T-helper 9 cell (primary cell): ENCODE measurements at places on chromosomes 12 and 14.

GRCh38 chr14:35292770-35293561, 784 bp downstream of the PSMA6 start:
- no peak for DNase-seq

GRCh38 chr14:96627386-96627785, 125.2 kb downstream of the PAPOLA start:
- no peak for DNase-seq

- no peak for DNase-seq
Measured at GRCh38 chr14:104505085-104506074, 74.2 kb upstream of the C14orf180 start.

DNA sequence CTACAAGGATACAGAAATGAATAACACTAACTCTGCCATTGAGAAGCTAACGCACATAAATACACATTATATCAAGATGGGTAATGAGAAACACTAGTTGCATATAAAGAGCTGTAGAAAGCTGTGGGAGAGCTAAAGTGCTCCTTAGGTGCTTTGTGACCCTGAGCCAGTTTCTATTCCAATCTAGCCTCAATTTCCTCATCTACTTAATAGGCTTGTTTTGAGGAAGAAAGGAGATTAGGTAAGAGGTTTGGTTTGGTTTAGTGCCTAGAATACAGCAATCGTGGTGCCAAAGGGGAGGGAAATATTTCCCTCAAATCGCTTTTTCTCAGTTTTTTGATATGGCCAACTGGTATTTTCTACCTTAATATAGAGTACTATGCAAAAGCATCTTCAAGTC, 994 bp downstream of the SRP54 start:
- no peak for DNase-seq

GRCh38 chr12:115755061-115755724, 522.3 kb downstream of the MED13L start:
- no peak for DNase-seq

- DNase-seq: no peak
Measured at GRCh38 chr12:3534511-3534910, 43.5 kb downstream of the PRMT8 start.

DNA sequence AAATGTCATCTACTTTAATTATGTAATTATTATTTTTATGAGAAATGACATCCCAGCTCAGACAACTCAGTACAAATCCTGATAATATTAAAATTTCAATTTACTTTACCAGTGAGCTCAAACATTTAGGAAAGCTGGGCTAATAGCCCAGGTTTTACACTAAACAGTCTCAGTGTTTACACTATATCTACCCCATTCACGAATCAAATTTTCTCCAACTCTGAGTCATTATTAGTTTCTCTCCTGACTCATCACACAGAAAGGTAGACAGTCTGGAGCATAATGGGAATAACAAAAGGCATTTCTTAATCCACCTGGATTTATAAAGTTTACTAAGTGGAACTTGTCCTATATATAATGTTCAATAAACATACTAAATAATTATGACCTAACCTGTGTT, 5.7 kb downstream of the PAWR start:
- DNase-seq: no peak

DNA sequence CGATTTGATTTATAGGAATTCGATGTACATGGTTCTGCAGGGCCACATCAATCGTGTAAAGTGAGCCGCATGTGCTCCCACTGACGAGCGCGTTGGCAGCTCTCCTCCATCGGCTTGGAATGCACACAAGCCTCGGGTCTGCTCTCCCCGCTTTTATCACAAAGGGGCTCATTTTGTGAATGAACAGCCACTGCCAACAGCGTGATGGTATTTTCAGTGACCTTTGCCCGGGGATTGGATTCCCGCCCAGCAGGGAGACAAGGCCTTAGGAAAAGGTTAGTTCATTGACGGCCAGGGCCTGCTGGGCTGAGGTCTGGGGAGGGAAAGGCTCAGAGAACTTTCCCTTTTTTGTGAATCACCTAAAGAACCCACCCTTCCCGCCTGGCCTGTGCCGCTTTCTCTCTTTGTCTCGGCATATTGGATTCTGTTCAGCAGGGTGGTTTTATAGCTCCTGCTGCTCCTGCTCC, 232.1 kb downstream of the MSRB3 start:
- DNase-seq: no peak

- no peak for DNase-seq
Measured at GRCh38 chr12:45973526-45973925, 16.8 kb downstream of the SCAF11 start.

GRCh38 chr12:62400135-62400534, 66.5 kb upstream of the MON2 start:
- DNase-seq: no peak

DNA sequence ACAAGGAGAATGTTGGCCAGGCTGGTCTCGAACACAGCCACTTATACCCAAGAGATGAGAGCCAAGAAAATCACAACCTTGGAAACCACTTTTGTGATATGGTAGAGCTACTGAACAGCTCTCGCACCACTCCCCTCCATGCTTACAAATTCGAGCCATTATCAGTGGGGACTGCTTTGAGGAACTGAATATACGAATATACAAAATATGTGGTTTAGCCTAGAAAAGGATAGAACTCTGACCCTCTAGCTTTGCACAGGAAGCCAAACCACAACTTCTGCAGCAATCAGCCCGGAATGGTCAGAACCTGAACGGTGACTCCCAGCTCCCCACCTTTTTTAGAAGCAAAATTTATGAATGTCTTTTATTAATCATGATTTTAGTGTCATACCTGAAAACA, 129.8 kb upstream of the TMEM132C start:
- DNase-seq: no peak

DNA sequence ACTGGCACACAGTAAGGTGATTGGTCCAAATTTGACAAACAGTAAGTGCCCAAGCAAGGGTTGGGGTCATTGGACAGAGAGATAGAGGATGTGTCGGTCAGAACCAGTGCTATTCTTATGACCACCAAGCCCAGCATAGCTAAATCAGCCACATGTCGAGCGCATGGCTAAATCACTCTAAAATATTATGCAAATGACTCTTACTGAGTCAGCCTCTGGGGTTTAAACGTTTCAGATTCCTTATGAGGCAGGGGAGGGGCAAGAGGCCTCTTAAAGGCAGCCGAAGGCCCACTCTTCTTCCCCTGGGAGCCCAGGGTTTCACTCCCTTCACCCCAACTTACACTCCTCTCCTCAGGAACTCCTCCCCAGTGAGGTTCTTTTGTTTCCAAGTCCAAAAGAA, 603 bp upstream of the ENDOU start:
- no peak for DNase-seq

GRCh38 chr12:115160271-115161128, 476.5 kb upstream of the TBX3 start:
- no peak for DNase-seq

DNA sequence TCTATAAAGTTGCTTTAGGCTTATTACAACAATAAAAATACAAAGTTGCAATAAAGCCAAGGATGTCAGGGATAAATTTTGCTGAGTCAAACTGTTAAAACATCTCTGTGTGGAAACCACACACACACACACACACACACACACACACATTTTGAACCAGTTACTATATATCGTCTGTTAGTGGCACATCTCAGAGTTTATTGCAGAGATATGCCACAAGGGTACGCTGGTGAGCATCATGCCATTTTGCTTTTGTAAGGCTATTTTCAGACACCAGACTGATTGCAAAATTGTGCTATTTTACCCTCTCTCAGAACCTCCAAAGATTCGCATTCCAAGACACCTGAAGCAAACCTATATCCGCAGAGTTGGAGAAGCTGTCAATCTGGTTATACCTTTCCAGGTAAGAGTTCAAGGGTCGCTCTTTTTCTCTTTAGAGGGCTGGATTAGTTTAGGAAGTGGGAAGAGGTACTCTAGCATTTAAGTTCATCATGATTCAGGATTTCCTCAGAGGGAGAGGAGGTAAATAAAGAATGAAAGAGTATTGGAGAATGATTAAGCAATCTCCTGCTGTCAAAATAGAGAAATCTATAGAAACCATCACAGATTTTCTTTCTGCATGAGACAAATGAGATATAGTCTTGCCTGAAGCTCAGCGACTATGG, 27.3 kb upstream of the CHPT1 start:
- no peak for DNase-seq

DNA sequence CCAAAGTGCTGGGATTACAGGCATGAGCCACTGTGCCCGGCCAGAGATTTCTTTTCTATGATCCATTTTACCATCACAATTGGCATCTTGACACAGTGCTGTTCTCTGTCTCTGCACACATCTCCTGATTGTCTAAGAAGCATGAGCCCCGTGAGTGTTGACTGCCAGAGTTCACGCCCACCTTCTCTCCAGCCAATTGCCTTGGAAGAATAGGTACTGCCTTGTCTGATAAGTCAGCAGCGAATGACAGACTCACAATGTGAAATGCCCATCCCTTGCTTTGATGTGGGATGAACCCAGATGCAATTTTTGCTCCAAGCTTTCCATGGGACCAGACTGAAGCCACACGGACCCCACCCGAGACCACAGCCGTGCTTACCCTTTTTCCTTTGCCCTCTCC, 19.3 kb downstream of the EIF5 start:
- DNase-seq: no peak

GRCh38 chr12:6953442-6954315, 2.5 kb downstream of the PTPN6 start:
- peak; percentile 66 for DNase-seq

GRCh38 chr12:10131111-10131690, 1.2 kb upstream of the CLEC7A start:
- DNase-seq: no peak

- DNase-seq: no peak
Measured at GRCh38 chr14:21506557-21506956, 4.6 kb downstream of the METTL3 start.

DNA sequence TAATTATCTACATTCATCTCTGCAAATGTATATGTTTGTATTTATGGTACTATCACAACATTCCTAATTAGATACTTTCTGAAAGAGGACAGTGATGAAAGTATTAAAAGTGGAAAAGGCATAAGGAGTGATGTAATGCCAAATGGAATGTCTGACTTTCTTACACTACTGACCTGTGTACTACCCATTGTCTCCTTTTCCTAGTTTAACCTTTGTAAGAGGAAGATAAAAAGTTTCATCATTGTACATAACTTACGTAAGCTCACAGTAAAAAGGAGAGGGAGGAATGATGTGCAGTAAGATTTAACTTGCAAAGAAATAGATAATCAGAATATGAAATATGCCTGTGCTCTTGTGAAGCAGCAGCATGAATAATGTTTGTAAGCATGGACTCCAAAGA, 55.9 kb downstream of the SOX5 start:
- no peak for DNase-seq

- DNase-seq: no peak
Measured at GRCh38 chr12:111581434-111582132, 17.5 kb downstream of the ATXN2 start.

- no peak for DNase-seq
Measured at GRCh38 chr12:110012137-110012536, 12.9 kb downstream of the ANKRD13A start.

DNA sequence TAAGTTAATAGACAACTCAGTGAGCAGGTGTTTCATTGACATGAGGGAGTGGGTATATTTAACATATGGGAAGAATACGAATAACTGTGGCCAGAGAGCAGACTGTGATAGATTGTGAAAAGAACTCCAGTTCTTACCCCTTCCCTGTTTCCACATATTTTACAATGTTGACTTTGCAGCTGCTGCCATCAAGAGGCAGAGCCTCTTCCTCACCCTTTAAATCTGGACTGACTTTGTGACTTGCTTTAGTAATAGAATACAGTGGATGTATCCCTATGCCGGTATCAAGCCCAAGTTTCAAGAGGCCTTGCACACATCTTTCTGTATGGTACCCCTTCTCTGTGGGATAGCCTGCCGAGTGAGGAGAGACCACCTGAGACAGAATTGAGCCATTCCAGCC, 356.7 kb downstream of the ETNK1 start:
- DNase-seq: no peak

DNA sequence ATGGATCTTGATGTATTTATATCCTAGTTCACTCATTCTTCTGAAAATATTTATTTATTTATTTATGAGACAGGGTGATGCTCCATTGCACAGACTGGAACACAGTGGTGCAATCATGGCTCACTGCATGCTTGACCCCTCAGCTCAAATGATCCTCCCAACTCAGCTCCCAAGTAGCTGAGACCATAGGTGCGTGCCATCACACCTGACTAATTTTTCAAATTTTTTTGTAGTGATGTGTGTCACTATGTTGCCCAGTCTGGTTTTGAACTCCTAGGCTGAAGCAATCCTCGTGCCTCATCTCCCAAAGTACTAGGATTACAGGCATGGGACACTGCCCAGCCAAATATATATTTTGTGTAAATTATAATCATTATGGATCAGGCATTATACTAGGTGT, 595.6 kb upstream of the ATP2B1 start:
- no peak for DNase-seq

GRCh38 chr12:9872162-9872561, 3.0 kb upstream of the CLEC2B start:
- DNase-seq: no peak

- DNase-seq: no peak
Measured at GRCh38 chr14:49212721-49213120, 373.5 kb downstream of the RPS29 start.

- DNase-seq: no peak
Measured at GRCh38 chr12:71393625-71394024, 46.0 kb upstream of the LGR5 start.

GRCh38 chr12:10771132-10771733, 31.2 kb downstream of the TAS2R7 start:
- no peak for DNase-seq
